Activated CD4-positive, alpha-beta T cell treated with anti-CD3 and anti-CD28 coated beads, Interleukin-2, amount 50 U/mL, for 4 hours (primary cell): ENCODE measurements at places on chromosomes 5 and 9.

DNA sequence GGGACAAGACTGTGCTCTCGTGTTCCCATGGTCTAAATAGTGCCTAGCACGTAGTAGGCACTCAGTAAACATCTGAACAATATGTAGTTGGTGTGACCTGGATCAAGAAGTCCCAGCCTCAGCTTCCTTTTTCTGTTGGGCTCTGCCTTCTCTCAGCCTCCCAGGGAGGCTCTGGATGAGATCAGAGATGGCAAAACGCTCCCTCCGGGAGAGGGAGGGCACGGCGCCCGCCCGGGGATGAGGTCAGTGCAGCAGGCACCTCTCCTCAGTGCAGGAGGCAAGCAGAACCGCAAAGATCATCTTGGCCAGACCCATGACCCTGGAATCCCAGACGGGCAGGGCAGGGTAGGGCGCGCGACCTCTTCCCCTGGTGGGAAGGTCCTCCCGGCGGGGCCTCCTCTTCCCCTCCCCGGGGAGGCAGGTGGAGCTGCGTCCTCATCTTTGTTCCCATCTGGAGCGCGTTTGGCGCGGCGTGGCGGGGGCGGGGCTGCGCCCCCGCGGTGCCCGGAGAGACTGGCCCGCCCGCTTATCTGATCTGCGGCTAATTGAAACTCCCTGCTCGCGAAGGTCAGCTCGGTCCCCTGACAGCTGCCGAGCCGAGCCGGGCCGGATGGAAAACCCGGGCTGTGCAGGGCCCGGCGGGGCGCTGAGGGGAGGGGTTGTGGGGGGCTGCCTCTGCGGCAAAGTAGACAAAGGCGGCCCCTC lies 60.9 kb downstream of the CXXC5 start:
- DNase-seq, result no peak

DNA sequence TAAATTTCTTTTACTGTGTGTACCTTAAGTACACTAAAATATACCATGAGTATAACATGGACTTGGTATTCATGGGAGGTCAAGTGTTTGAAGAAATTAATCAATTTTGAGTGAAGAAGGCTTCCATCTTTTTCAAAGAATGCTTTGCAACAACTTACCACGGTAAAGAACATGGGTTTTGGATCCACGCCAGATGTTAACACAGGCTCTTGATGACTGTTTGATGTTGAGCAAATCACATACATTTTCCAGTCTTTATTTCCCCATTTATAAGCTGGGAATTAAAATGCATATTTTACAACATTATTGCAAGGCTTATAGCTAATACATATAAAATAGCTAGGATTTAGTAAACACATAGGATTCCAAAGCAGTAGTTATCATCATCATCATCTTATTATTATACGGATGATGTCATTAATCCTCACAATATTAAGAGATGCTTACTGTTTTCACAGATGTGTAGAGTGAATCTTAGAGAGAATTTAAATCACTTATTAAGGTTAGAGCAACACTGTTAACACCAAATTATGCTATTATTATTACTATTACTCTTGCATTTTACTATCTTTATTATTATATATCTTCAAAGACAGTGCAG lies 362.0 kb downstream of the PRELID2 start:
- no peak for DNase-seq

GRCh38 chr5:180696116-180696515 lies 43.7 kb downstream of the OR2Y1 start:
- no peak for DNase-seq

DNA sequence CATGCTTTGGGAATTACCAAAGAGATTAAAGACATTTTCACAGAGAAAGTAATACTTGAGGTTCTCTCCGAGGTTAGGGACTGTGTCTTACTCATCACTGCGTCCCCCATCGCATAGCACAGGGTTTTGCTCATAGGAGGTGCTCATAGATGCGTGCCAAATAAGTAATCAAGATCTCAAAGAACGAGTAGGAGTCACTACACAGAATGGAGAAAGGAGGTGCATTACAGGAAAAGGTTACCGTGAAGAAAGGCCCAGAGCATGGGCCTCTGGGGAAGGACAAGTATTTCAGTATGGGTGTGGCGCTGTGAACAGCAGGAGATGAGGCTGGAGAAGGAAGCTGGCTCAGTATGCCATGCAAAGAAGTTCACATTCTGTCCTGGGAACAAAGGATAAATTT lies 182.4 kb downstream of the ACTL7B start:
- DNase-seq, result no peak

DNA sequence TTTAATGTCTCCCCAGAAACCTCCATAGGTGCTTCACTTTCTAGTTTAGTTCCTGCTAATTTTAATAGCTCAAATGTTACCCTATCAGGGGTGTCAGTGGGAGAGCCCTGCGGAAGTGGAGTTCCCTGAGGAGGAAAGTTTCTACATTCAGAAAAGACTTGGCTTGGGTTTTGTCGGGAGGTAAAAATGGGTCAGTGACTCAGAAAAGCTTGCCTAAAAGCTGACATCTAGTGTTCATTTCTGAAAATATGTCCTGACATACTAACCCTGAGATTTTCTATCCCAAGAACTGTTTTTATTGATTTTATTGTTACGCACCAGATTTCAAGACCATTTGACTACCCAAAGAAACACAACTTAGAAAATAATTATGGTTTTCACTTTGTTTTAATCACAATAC lies 40.9 kb upstream of the GLDC start:
- DNase-seq, result no peak

GRCh38 chr5:102971676-102972293 lies 148.2 kb downstream of the GIN1 start:
- no peak for DNase-seq

DNA sequence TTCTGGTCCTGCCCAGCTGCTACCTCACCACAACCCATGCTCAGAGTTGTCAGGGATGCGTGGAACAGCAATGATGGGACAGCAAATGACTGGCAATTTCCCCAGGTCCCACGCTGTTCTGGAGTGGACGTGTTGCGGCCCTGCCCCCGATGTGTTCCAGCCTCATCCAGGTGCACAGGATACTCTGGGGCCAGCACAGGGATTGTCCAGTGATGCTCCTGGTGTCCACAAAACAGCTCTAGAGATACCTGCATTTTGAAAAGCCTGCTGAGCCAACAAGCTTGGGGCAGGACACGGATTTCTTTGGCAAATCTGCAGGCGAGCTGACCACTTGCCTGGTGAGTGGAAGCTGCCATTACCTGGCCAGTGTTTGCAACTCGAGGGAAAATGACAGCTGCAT lies 88.7 kb downstream of the ANKRD33B start:
- DNase-seq, result no peak

- DNase-seq, result no peak
Observed at GRCh38 chr5:137937994-137938750, 48.9 kb downstream of the PKD2L2 start.

GRCh38 chr9:74556685-74557084 lies 59.5 kb downstream of the RORB start:
- no peak for DNase-seq

GRCh38 chr9:27393054-27393846 lies 96.3 kb upstream of the EQTN start:
- DNase-seq, result no peak

DNA sequence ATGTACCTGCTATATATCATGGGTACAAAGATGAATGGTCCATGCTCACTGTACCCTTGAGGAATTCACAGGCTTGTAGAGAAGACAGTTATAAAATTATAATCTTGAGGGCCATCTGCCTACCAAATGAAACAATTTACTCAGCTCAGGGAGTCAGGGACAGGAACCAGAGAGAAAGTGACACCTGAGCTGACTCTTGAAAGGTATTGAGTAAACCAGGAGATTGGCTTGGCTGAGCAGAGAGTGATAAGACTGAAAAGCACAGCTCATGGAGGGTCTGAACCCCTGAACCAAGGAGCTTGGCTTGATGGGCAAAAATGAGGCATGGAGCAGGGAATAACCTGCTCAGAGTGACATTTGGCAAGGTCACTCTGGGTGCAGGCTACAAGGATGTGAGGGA lies 147.3 kb downstream of the FAM114A2 start:
- no peak for DNase-seq

- DNase-seq, result no peak
Observed at GRCh38 chr5:152474961-152475360, 69.9 kb upstream of the NMUR2 start.

- DNase-seq, result no peak
Observed at GRCh38 chr5:122653087-122654017, 121.5 kb upstream of the SNX2 start.

- DNase-seq, result no peak
Observed at GRCh38 chr5:2910401-2911175, 159.1 kb upstream of the IRX2 start.

- no peak for DNase-seq
Observed at GRCh38 chr5:171524466-171524865, 105.0 kb downstream of the FGF18 start.

DNA sequence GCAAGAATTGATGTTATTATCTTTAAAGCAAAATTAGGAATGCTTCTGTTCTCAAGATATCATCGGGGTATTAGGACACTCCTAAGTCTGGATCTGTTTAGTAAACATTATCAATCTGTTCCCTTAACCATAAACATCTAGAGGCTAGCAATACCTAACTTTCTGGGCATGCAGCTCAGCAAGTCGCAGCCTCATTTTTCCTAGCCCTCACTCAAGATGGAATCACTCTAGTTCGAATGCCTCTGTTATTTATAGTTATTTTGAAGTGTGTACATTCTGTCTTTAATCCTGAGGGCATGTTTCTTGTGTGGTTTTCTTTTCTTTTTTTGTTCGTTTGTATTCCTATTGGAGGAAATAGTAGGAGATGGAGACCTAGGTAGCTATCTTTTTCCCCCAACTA lies 66.9 kb downstream of the FER start:
- no peak for DNase-seq

DNA sequence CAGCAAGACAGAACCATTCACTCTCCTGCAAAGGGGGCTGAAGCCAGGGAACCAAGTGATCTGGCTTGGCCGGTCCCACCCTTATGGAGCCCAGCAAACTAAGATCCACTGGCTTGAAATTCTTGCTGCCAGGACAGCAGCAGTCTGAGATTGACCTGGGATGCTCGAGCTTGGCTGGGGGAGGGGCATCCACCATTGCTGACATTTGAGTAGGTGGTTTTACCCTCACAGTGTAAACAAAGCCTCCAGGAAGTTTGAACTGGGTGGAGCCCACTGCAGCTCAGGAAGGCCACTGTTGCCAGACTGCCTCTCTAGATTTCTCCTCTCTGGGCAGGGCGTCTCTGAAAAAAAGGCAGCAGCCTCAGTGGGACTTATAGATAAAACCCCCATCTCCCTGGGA lies 60.5 kb downstream of the TNFSF8 start:
- DNase-seq, result no peak

- DNase-seq, result no peak
Observed at GRCh38 chr5:125201446-125202052, 455.1 kb upstream of the ZNF608 start.

GRCh38 chr5:176778921-176779465 lies 31.4 kb upstream of the UNC5A start:
- DNase-seq, result no peak

DNA sequence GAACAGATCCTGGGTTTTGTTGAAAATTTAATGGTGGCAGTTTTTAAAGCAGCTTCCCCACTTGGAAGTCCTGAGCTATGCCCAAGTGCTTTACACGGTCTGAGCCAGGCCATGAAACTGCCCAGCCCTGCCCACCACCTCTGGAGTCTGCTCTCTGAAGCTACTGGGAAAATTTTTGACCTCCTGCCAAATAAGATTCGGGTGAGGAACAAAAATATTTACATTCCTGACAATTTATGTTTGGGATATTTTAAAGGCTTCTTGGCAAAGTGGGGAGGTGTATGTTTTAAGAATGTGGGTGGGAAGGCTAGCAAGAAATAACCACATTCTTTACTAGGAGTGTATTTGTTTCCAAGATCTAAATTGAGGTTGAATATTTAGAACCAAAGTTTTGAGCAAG lies 50.0 kb downstream of the HACD4 start:
- DNase-seq, result no peak

- no peak for DNase-seq
Observed at GRCh38 chr5:162096448-162096847, 28.9 kb downstream of the GABRG2 start.

GRCh38 chr5:151174612-151175101 lies 17.1 kb upstream of the ANXA6 start:
- no peak for DNase-seq

DNA sequence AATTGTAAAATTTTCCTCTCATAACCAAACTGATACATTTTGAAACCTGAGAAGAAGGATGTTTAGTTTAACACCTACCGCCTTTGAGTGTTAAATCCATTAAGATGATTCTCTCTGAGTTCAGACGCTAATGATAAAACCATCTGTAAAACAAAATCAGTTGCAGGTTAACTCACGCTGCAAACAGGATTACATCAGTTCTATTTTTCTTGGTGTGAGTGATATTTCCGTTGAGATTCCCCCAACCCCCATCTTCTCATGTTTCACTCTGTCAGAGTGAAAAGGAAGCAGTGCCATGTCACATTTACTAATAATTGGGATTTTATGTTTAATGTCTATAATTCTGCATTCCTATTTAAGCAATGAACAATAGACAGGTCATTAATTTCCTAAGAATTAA lies 146.5 kb downstream of the FANCC start:
- DNase-seq, result no peak

GRCh38 chr9:33645706-33646105 lies 121.7 kb downstream of the ANKRD18B start:
- no peak for DNase-seq

DNA sequence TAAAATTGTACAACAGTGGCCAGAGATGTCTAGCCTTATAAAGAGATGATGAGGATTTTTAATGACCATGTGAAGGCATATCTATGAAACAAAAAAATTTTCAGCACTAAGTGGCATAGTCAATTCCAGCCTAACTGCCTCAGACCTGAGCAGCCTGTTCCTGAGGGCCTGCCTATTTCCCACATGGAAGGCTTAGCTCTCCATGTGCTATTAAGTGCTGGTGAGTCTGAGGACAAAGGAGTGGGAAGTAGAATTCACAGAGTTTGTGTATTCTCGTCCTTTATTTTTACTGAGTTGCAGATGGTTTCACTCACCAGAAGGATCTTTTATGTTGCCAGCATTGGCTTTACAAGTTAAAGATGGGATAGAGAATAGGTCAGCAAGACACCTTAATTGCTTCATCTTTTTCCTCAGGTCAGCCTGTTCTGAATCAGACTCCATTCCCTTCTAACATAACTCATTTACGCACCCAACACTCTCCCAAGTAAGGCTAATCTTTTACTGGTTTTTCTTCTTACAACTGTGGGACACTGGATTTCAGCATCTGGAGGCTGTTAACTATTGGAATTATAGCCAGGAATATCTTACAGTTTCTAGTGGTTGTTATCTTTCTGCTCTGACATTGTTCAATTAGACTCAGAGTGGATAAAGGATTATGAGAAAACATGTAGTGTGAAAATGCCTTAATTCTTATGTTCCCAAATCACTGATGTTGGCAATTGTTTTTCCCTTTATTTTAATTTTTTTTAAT lies 76.8 kb downstream of the ISOC1 start:
- DNase-seq, result no peak

- DNase-seq, result no peak
Observed at GRCh38 chr9:84850830-84851392, 181.4 kb downstream of the NTRK2 start.

DNA sequence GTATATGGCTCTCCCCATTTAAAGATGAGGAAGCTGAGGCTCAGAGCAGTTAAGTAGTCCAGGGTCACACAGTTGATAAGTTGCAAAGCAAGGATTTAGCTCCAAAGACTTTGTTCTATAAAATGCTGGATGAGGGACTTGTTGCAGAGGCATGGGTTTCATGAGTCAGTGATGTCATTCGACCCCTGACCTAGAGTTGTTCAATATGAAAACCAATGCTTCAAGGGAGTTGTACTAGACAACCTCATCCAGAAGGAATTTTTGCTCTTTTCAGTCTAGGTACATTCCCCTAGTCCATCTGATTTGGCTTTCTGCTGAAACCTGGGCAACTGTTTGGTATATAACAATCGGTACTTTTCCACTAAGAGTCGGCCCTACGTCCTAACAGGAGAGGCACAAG lies 550.4 kb downstream of the EBF1 start:
- DNase-seq, result no peak

- no peak for DNase-seq
Observed at GRCh38 chr5:170114271-170114670, 8.6 kb downstream of the FOXI1 start.
